ENCODE measurements at places on chromosomes 3 and 15. TPM values are rescaled to one million over a fixed set of nuclear protein-coding genes. Genes with fewer than 3 reads are reported as not detected.

Gene DAPK2
- total RNA-seq, result 14.8 TPM

Gene ZDHHC3
- 72.1 TPM for total RNA-seq

Gene ZNF501
- total RNA-seq, result 9.5 TPM

Gene C2CD4A
- 0.26 TPM for total RNA-seq

Gene ACP3
- not detected for total RNA-seq

Gene STARD5
- total RNA-seq, result 3.8 TPM

Gene CRYGS
- total RNA-seq, result 1.6 TPM

Gene GRIP2
- 1.6 TPM for total RNA-seq

Gene FGF12
- total RNA-seq, result not detected

Gene SEMA4B
- 21.2 TPM for total RNA-seq

All from articular chondrocyte of knee joint (primary cell).